ENCODE measurements at places on chromosomes 2 and 18.

- DNase-seq = no peak
These were observed 215.1 kb upstream of the TRIB2 start for GRCh38 chr2:12501469-12502158.

DNA sequence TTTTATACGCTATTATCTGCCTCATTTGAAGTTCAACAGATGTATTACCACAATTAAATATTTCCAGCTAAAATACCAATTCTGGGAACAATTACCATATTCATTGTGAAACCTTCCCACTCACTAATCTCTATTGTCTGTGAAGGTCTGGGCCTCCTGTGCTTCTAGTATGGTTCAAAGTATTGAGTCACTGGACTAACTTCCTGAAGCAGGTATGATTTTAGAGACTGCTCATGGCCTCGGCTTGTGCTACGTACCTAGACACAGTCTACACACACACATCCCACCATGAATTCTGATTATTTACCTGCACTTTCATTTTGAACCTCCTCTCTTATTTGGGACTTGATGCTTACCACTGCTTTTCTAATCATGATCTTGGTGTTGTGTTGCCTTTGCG lies 180.7 kb upstream of the EPHA4 start:
- DNase-seq = no peak

GRCh38 chr2:10990561-10991111 lies 78.9 kb downstream of the KCNF1 start:
- no peak for DNase-seq

- DNase-seq = no peak
These were observed 133.7 kb downstream of the RHBDD1 start for GRCh38 chr2:226969417-226970080.

DNA sequence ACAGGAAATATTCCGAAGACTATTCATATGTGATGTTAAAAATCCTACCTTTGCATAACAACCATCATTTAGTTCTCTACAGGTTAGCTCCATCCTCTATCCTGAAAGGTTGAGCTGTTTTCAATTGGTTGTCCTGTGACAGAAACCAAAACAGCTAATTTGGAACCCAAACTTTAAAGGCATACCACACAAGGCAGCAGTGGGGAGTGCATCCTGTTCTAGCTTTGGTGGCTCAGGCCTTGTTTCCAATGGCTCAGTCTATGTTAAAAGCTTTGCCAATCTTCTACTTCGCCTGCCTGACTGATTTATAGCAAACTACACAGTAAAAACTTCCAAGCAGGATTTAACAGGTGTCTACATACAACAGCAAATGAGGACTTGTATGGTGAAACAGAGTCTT lies 3.2 kb downstream of the CD226 start:
- DNase-seq = no peak

DNA sequence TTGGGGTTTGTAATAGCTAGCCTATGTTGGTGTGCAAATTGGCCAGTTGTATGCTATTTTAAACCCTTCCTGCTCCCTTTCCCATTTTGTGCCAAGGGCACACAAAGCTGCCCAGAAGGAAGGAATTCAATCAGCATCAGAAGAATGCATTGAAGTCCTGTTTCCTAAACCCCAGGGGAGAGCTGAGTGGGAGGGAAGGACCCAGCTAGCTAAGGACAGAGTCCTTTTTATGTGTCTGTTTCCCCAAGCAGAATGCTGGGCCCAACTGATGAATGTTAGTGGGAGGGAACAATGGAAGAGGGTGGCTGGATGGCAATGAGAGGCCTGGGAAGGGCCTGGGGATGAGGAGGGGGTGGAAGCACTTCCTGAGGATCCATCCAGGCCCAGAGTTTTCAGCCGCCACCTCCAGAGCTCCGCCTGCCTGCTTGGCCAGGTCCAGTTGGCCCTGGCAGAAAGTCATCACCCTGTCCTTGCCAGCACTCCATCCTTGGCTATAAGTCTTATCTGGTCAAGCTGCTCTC lies 32.7 kb downstream of the MEX3C start:
- no peak for DNase-seq

GRCh38 chr2:207770602-207771404 lies 1.1 kb upstream of the FZD5 start:
- no peak for DNase-seq

DNA sequence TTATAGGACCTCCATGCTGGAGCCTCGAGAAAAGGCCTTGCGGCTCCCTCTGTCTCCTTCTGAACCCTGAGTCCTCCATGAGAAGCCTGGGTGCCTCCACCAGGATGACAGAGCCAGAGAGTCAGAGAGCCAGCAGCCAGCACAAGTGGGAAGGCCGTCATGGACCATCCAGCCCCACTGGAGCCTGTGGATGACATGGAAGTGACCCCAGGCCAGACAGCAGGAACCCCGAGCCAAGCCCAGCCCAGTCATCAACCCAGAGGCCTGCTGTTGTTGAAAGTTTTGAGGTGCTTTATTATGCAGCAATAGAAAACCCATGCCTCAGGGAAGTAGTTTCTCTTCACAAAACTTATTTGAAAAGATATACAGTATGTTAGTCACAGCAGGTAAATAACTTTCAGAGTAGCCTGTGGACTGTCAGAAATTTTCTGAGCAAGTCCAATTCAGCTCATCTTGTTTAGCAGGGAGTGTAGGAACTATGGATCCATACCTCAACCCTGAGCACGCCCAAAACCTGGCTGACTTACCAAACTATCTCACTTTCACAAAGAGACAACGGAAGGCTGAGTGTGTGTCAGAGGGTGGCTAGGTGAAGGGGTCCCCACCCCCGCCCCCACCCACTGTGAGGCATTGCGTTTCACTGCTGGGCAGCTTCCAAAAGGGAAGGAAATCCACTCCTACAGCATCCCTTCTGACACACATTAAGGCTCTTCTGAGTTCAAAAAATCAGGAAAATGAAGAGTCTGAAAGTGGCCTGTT lies 79.9 kb upstream of the NDUFV2 start:
- DNase-seq = no peak

DNA sequence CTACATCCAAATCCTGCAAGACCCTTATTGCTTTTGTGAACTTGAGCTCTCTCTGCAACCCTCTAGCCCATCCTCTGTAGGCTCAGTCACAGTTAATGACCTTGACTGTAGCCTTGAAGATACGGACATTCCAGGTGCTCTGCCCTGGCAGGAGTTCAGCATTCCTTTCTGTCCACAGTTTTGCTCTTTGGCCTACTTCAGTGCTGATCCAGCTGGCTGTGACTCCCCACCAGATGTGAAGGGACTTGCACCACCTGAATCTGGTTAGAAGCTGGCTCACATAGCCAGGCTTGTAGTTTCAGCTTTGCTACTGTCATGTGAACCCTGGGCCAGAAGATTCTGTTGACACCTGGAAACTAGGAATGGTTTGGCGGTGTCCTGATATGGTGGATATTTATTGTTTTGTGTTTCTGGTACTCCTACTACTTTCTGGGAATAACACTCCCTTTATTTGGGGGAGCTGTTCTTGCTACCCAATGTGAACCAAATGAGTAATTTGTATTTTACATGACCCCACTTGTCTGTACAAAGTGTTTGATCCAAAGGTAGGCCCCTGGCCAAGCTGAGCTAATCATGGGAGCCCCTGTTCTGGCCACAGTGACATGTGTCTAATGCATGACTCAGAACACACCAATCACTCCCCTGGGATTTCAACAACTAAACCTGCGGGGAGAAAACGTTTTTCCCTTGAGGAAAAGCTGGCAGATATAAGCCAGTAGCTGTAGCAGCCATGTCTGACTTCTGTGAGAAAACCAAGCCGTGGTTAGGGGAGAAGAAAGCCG lies 73.4 kb downstream of the CDCA7 start:
- DNase-seq = no peak

GRCh38 chr2:13193900-13194299 lies 477.2 kb downstream of the TRIB2 start:
- no peak for DNase-seq

- no peak for DNase-seq
These were observed 42.9 kb downstream of the MYO7B start for GRCh38 chr2:127578411-127578810.

DNA sequence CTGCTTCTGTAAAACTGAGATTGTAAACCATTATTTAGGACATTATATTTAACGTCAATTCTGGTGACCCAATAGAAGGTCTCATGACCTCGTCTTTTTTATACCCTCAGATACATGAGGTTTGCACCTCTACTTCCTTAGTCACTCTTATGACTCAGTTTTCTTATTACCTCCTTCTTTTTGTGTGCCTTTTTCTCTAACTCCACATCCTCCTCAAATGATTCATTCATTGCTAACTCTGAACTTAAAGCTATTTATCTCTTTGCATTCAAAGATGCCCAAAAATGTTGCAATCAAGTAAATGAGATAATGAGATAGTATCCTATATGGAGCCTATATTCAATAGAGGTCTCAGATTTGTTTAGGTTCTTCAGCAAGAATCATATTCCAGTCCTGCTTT lies 121.0 kb upstream of the KYNU start:
- DNase-seq = no peak

- no peak for DNase-seq
These were observed 1651.8 kb downstream of the DPP10 start for GRCh38 chr2:116094196-116094595.

All from cerebellar nuclear complex (tissue), 1 donor.